ENCODE measurements at places on chromosomes 5 and 9.

DNA sequence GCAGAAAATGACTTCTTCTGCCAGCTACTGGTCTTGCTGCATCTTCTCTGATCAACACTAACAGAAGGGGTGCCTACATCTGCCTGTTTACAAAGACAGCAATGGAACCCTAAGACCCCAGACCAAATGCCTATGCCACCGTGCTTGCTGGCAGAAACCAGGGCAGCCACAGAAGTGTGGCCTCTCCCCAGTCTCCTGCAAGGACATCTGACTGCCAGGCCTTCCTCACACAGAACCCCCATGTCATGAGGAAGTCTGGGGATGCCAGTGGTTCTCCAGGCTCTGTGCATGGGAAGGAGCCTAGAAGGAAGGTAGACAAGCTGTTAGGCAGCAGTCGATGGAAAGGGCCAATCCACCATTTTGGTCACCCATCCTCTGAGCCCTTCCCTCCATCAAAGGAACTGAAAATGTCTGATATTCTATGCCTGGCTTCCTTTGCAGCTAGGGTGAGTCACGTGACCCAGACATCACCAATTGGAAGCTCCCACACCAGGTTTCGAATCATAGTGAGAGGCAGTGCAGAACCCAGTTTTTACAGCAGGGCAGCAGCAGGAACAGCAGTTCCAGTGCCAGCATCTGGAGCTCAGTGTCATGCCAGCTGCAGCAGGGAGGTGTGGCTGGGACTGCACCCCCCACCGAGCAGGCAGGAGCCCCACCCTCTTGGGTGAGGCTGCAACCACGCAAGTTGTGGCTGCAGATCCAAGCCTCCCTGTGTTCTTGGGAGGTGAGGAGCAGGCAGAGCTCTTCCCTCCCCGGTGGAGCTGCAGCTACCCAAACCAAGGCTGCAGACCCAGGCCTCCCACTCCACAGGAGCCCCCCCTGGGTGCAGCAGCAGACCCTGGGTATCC is 123.4 kb downstream of the OLFM1 start:
- no peak for DNase-seq

DNA sequence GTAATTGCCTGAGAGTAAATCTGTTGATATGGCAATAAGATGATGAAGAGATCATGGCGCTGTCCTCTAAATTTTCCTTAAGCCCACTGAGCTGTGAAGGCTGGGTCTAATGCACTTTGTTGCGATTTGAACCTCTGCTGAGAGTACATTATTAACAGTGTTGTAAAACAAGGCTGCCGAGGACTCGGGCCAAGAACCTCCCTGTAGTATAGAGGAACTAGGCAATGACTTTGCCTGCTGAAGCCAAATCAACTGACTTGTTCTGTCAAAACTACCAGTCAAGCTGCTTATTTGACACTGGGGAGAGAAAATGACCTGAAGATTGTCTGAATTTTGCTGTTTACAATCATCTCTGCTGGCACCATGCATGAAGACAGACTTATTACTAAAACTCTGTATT is 1154.7 kb downstream of the DTWD2 start:
- DNase-seq, result no peak

GRCh38 chr5:141691286-141691866 is 9.3 kb upstream of the ARAP3 start:
- DNase-seq, result no peak

DNA sequence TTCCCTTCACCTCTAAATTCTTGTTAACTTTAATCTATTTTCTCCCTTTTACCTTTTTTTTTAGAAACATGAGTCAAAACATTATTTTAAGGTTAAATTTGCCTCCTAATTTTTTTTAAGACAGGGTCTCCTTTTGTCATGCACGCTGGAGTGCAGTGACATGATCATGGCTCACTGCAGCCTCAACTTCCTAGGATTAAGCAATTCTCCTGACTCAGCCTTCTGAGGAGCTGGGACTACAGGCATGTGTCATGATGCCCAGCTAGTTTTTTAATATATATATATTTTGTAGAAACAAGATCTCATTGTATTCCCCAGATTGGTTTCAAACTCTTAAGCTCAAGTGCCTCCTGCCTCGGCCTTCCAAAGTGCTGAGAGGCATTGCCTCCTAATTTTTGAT is 424.7 kb upstream of the FAM174A start:
- DNase-seq, result no peak

DNA sequence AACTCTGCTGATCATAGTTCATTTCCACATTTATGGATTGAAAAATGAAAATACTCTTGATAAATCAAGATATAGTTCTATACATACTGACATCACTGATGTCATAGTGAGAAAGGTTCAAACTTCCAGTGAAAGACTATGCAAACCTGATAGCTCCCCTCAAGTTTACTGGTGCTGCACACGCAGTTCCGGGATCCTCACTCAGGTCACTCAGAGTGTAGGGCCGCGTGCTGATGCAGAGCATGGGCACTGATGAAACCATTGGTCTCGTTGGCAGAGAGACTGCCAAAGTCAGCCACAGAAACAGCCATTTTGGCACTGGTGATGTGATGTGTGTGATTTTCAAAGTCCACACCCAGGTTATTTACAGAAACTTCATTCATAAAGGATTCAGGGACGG is 13.5 kb downstream of the SETD9 start:
- DNase-seq, result no peak

DNA sequence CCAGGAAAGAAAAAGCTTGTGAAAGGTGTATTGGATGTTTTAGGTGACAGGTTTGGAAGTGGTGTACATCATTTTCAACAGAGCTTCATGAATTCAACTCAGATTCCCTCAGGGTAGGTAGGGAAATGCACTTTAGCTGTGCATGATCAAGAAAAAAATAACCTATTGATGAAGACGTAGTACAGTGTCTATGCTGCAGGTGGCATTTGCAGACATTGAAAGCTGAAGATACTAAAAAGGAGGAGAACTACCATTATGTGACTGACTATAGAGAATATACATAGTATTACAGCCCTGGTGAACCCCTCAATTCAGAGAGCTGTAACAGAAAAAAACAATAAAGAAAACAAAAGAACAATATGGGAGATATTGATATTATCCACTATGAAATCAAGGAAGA is 2344.7 kb upstream of the ACO1 start:
- DNase-seq, result peak; percentile 28

DNA sequence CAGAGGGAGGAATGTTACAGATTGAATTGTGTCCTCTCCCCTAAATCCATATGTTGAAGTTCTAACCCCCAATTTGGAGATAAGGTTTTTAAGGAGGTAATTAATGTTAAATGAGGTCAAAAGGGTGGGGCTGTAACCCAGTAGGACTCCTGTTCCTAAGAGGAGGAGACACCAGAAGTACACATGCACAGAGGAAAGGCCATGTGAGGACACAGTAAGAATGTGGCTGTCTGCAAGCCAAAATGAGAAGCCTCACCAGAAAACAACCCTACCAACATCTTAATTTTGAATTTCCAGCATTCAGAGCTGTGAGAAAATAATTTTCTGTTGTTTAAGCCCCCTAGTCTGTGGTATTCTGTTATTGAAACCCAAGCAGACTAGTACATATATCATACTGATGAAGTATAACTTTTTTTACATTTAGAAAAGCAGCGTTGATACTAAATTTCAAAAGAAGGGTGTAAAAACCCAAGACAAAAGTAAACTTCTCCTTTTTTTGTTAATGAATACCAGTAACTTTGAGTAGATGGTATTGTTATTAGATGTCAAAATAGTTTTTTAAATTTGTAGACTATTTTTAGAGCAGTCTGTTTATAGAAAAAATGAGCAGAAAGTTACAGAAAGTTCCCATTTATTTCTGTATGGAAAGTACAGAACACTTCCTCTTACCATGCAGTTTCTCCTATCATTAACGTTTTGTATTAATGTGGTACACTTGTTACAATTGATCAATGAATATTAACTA is 25.1 kb downstream of the RNF180 start:
- no peak for DNase-seq

GRCh38 chr9:4665357-4665756 is 923 bp downstream of the SPATA6L start:
- DNase-seq, result no peak

DNA sequence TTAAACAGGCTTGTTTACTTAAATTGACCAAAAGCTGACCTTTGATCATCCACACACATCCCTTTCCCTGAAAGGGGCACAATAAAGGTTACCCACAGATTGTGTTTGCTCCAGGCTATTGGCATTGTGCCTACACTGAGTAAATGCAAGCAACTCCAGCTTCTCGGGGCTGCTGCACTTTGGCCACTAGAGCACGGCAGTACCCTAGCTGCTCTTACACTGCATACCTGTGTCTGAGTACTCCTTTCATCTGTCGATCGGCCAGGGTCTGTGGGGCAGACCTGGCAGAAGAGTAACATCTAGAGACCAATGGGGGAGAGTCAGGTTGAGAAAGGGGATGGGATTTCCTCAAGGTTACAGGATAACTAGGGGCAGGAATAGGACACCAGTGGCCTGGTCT is 281.9 kb upstream of the NMUR2 start:
- no peak for DNase-seq

- DNase-seq, result no peak
These were observed 115.5 kb downstream of the SLC12A2 start for GRCh38 chr5:128199104-128199503.

DNA sequence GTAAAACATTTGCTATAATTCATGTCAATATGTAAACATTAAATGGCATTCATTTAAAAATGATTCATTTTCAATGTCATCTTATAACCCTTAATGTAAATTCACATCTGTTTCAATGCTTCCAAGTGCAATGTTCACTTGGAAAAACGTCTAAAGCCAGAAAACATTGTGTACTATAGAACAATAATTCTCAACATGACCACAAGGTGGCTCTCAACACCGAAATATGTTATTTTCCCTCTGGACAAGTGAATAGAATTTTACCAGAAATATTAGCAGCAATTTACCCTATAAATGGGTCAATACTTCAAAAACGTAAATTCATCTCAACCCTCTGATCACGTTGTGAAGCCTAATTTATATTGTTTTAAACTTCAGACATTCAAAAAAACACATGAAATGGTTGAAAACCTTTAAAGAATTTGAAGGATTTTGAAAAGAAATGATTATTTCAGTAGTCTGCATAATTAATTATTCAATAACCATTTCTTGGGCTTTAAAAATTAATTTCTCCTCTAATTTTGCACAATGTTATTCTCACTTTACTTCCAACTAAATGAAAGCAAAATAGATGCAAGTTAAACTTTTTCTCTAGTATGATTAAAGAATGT is 11.0 kb downstream of the CDH10 start:
- DNase-seq, result peak; percentile 52

DNA sequence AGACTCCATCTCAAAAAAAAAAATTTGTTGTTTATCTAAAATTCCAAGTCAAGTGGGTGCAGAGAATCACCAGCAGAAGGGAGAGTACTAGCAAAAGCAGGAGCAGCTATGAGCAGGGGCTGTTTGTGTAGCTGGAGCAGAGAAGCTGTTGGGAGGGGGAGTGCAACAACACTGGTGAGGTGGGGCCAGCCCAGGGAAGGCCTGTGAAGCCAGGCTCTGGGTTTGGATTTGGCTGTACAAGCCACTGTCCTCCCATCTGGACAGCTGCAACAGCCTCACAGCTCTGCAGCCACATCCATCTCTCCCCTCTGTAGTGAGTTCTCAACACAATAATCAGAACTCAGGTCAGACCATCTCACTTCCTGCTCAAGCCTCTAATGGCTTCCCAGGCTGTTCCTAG is 59.4 kb downstream of the TMOD1 start:
- DNase-seq, result no peak

DNA sequence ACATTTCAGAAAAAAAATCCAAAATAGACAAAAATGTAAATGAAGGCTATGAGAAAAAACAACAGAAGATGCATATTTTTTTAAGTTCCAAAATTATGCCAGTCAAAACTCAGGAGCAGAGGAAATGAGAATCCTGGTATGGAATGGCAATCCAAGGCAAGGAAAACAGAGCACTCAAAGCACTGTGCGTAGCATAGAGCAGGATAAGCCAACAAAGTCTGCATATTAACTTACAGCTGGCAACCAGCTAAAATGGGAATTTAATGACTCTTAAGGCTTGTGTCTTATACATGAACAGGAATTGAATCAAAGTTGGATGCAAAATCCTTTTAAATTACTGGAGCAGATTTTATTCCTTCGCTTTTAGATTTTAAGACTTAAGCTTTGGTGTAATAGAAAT is 203.5 kb upstream of the DAPK1 start:
- no peak for DNase-seq

DNA sequence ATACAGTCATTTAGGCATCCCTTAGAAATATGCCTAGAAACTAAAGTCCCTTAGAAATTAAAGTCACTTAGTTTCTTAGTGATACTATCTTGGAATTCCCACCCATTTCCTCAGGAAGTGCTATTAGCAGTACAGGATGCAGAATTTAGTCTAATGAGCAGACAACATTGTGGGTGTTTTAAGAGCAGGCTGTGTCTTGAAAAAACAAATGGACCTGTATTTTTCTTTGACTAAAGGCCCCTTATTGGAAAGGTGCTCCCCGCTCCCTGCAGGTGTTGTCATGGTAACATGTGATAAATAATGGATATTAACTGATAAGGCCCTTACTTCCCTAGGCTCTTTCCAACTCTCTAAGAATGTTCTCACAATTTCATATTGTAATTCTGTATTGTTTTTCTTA is 38.8 kb upstream of the STARD4 start:
- no peak for DNase-seq

GRCh38 chr5:165360784-165361542 is 1855.5 kb downstream of the MAT2B start:
- no peak for DNase-seq

- DNase-seq, result no peak
These were observed 80.9 kb downstream of the DOCK8 start for GRCh38 chr9:295576-295975.

DNA sequence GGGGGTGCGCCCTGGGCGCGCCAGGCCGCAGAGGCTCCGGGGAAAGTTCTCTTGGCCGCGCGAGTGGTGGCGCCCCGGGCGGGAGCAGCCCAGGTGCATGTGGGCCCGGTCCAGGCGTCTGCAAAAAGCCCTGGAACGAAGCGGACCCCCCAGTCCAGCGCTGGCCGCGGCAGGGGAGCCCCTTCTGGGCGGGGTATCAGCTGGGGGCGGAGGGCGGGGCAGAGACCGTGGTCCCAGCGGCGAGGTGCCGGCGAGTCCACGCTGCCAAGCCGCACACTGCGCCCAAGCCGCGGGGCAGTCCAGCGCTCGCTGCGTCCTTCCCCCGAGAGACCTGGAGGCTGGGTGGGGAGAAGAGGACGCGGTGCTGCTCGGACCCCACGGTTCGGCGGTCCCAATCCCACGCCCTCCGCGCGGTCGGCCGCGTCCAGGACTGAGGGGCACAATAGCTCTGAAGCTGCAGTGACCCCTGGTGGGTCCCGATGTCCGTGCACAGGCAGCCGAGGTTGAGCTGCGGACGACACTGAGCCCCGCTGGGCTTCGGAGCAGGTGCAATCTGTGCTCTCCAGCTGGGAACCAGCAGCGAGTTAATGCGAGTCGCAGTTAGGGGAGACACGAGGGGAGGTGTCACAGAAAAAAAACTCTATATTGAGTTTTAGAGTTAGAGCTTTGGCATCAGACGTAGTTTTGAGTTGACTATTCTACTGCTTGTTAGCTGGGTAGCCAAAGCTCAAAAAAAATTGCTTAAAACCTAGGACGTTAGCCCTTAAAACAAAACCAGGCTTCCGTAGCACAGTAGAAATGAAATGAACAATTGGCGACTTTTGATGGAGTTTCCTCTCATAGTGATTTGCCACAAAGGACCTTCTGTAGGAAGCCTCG is 1.1 kb upstream of the EPB41L4A start:
- DNase-seq, result peak; percentile 86

Data from COR-L47 (cell line).